ENCODE measurements at places on chromosomes 2 and 18.

- DNase-seq: no peak
These were observed 8.6 kb upstream of the ATP6V1B1 start for GRCh38 chr2:70927138-70927537.

DNA sequence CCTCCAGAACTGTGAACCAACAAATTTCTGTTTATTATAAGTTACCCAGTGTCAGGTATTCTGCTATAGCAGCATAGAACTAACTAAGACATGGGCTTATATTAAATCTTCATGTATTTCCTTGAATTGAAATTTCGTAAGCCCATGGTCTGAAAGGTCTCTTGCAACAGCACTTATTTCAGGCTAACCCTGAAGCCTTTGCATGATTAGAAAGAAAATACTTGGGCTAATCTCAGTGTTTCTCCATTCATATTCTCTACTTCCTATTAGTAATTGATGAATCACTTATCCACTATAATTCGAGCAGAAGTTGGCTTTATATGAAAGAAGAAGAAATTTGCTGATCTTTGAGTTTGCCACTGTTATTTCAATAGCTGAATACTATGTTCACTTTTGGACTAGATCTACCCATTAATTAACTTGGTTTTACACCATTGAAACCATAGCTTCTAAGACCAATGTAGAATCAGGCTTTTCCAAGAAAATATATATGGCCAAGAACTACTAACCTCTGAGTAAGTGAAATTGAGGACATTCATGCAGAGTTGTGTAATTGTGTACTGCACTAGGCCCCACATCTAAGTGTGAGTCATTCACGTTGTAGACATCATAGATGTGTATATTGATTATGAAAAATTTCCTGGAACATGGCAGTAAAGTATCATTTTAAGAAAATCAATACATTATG is 731.6 kb downstream of the SOCS6 start:
- no peak for DNase-seq

- no peak for DNase-seq
These were observed 132.4 kb downstream of the COPS8 start for GRCh38 chr2:237217995-237218616.

GRCh38 chr2:182503886-182504285 is 77.0 kb upstream of the PDE1A start:
- no peak for DNase-seq

- DNase-seq: no peak
These were observed 656.1 kb downstream of the RNF144A start for GRCh38 chr2:7573166-7573825.

- DNase-seq: no peak
These were observed 124.1 kb upstream of the NDUFV2 start for GRCh38 chr18:8978394-8978793.

GRCh38 chr18:11251229-11251890 is 102.0 kb upstream of the PIEZO2 start:
- no peak for DNase-seq

GRCh38 chr2:218980735-218981389 is 4.1 kb downstream of the FEV start:
- no peak for DNase-seq

GRCh38 chr2:23092831-23093230 is 292.1 kb upstream of the KLHL29 start:
- DNase-seq: no peak

DNA sequence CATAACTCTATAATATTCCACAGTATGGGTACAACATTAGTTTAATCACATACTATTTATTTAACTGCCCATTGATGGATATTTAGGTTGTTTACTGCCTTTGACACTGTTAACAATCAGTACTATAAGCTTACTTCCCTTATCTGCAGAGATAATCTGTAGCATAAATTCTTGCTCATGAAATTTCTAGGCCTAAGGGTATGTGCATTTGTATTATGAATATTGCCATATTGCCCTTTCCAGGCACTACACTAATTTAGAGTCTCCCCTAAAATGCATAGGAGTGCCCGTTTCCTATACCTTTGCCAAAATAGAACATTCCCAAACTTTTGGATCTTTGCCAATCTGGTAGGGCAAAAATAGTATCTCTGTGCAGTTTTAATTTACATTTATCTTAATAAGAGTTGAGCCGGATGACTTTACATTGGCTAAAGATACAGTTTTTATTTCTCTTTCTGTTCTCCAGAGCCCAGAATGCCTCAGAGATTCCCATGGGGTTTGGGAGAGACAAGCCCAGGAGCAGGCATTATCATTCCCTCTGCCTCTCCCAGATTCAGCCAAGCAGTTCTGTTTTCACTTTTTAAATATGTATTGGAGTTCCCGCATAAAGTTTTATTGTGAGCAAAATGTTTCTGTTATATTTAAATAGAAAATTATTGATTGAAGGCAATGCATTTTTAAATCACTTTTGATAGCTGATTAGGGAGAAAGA is 102.8 kb downstream of the CAPN13 start:
- DNase-seq: no peak

GRCh38 chr18:5253910-5254309 is 41.6 kb downstream of the ZBTB14 start:
- DNase-seq: no peak

- no peak for DNase-seq
These were observed 179.0 kb downstream of the DCC start for GRCh38 chr18:52519021-52519420.

DNA sequence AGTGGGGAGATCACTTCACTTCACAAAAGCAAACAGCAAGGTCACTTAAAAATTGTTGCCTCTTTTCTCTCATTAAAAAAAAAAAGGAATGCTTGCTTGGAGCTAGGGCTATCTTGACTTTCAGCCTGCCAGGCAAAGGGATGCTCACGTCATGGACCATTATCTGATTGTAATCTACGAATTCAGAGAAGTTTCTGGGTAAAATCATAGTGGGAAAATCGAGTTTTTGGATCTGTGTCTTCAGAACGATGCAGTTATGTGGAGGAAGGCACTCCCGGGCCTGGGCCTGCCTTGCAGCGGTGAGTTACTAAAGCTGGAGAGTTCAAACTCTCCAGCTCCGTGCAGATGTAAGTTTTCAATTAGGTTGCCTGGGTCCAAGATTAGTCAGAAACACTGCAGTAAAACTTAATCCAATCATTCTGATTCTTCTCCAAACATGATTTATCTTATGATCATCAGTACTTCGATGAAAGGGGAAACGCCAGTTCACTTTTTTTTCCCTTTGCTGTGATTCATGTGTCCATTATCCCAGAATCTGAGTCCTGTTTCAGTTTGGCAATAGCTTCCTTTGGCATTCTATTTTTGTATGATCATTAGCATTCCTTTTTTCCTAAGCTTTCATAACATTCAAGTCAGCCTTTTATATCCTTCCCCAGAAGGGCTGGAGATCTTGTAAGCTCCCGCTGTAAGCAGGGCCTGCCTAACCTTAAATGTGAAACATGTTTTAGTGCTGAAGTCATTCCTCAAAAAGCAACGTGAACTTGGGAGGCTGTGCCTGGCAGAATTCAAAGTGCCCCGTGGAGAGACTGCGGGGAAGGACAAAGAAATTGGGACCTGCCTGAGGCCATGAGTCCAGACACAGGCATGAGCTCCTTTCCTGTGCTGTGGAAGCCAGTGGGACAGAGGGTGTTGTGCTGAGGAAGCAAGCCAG is 119.3 kb upstream of the TWIST2 start:
- peak; percentile 27 for DNase-seq

GRCh38 chr2:25460261-25460905 is 118.7 kb upstream of the DNMT3A start:
- DNase-seq: no peak

GRCh38 chr2:181456660-181457120 is 496 bp upstream of the ITGA4 start:
- peak; percentile 14 for DNase-seq

DNA sequence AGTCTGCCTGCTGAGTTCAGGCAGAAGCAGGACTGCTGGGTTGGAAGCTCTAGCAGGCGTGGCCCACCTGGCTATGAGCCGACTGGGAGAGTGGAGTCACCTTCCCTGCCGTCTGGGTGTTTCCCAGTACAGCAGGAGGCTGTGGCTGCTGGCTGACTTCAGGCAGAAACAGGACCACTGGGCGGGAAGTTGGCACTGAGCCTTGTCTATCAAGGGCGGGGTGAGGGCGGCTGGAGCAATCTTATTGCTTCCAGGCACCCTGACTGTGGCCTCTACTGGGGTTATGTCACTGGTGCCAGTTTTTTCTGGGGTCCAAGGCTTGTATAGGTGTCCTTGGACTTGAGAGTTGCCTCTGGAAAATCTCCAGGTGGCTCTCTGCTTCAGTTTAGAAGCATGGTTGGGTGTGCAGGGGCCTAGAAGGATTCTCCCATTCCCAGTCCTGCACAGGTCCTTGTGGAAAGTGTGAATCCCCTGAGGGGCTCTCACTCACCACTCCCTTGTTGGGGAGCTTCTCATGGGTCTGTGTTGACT is 30.5 kb downstream of the LTBP1 start:
- DNase-seq: peak; percentile 73

DNA sequence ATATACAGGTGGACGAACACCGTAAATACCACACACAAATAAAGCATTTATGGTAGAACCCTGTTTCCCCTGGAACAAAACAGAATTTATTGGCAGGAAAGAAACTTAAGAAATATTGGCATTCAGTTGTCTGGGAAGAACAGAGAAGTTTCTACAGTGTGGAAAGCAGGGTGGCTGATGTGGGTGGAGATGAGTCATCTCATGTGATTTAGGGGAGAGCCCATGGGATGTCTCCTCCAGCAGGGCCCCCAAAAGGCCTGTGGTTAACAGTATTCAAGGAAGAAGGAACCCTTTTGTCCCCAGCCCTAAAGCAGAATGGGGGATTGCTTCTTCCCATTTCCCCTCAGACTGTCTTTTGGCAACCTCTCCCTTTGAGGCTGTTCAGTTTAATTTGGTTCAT is 24.2 kb downstream of the SIX3 start:
- no peak for DNase-seq

GRCh38 chr2:223626716-223627115 is 24.6 kb upstream of the SCG2 start:
- DNase-seq: peak; percentile 37

DNA sequence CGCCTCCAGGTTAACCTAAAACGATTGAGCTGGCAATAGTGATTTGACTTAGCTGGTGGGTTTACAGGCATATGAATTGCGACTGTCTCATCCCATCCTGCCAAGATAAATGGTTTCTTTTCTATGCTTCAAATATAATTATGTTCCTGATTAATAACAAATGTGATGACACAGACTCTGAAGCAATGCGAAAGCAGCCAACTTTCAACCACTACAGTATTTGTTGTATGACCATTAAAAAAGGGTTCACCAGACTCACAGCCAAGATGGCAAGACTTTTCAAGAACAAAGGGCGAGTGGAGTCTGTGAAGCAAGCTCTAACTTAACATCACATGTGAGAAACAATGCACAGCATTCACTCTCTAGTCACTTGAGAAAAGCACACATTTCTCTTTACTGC is 186.6 kb downstream of the PID1 start:
- DNase-seq: no peak

DNA sequence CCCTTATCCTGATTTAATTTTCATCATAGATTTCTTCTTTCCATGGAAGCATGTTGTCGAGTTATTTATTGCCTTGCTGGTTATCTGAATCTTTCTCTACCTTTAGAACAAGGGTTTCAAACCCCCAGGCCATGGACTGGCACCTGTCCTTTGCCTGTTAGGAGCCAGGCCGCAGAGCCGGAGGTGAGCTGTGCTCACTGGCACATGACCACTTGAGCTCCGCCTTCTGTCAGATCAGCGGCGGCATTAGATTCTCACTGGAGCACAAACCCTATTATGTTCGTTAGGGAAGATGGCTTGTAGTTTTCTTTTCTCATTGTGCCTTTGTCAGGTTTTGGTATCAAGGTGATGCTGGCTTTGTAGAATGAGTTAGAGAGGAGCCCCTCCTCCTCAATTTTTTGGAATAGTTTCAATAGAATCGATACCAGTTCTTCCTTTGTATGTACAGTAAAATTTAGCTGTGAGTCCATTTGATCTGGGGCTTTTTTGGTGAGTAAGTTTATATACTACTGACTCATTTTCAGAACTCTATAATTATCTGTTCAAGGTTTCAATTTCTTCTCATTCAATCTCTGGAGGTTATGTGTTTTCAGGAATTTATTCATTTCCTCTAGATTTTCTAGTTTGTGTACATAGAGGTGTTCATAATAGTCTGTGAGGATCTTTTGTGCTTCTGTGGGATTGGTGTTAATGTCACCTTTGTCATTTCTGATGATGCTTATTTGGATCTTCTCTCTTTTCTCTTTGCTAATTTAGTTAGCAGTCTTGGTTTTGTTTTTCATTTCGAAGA is 668.0 kb upstream of the FAM98A start:
- DNase-seq: no peak

- DNase-seq: no peak
These were observed 90.1 kb downstream of the CAPN13 start for GRCh38 chr2:30717081-30717650.

GRCh38 chr2:212959471-212960117 is 191.8 kb downstream of the IKZF2 start:
- DNase-seq: no peak

- DNase-seq: no peak
These were observed 214.9 kb upstream of the SPRED2 start for GRCh38 chr2:65647249-65647842.

DNA sequence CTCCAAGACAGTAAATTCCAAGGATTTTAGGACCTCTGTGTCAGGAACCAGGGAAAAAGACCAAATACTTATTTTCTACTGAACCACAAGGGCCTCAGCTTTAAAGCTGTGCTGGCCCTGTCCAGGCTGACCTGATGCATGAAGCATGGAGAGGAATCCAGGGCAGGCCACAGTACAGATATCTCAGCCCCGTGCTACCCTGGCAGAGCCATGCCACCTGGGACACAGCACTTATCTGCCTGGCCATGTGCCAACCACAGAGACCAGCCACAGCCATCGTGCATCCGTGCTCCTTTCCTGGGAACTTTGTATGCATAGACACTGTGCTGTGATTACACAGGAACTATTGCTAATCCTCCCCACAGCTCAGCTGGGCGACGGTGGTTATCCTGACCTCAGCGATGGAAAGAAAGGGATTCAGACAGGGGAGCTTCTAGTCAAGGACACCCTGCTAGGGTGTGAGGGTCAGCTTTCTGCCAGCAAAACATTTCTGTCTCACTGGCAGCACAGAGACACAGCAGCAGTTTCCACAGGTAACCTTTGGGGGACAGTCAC is 687.4 kb upstream of the ID2 start:
- DNase-seq: no peak

- no peak for DNase-seq
These were observed 148.5 kb downstream of the MGAT5 start for GRCh38 chr2:134402410-134402809.

GRCh38 chr2:60484133-60484645 is 69.3 kb downstream of the BCL11A start:
- DNase-seq: no peak

DNA sequence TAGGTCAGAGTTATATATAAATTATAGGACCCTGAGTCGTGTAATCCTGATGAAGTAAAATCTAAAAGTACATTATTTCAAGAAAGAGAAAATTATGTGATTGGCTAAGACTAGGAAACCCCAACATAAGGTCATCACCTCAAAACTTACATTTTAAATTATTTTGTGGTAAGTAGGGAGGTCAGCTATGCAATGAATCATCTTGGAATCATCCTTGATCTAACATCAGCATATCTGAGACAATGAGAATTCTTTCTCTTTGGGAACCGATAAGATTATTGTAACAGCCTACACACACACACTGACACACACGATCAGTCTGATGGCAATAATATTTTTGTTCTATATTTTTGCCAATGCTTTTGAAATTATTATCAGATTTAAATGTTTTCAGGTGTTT is 904.8 kb upstream of the CHAC2 start:
- no peak for DNase-seq

Measured in H54 (cell line).